ENCODE measurements at places on chromosomes 5 and 9.

DNA sequence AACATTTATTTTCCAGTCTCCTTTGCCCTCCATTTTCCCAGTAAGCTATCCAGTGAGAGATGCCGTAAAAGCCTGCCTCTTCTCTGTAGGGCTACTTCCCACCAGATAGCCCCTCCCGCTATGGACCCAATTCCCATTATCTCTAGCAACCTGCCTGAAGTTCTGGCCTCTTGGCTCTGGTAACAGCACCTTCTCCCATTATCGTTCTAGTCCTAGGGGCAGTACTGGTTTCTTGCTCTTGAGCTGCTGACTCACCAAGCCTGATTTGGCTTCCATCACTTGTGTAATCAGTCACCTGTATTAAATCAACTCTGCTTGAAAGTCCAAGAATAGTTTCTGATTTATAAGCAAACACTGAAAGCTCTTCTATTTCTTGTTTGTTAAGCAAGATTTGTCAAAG lies 42.8 kb upstream of the PARP8 start:
- no peak for DNase-seq

DNA sequence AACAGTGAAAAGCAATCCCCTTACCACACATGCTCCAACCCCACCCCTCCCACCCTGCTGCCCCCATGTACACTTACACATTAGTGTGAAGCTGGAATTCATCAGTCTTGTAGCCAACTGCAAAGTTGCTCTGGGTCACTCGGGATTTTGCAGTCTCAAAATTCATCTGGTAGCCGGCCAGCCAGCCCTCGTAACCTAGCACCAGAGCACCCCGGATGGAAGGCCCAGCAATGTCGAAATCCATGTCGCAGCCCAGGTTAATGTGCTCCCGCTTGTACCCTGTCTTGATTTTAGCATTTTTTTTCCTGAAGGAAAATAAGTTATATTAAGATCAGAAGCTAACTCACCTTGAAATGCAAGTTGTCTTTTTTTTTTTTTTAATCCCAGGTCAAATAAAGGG lies 12.2 kb upstream of the C5orf15 start:
- no peak for DNase-seq

DNA sequence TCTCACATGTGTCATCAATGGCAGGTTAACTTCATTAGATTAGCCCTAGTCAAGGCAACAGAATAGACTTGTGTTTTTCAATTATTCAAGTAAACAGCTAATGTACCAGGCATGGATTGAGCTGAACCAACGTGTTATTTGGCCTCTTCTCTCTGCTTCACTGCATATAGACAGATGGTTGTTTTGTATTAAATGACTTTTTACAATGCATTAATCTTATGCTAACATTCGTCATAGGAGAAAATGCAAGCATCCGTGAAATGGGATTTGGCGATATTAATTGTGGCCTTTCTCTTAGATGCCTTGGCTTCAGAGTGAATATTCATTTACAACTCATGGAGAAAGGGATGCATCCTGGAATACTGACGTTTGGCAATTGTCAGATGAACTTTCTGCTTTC lies 208.0 kb downstream of the KCTD16 start:
- no peak for DNase-seq

DNA sequence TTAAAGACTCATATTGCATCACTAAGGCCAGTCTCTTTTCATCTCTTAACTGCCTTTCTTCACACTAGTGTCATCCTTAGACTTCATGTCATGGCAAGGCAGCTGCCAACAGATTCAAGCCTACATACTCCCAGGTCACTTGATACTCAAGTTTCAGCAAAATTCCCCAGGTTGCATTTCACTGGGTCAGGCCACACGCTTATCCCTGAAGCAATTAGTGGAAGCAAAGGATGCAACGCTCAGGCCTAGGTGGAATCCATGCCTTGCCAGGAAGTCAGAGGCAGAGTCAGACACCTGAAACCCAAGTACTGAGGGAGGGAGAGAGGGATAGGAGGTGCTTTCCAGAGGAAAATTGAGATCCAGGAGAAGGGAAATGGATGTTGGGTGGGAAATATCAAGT lies 28.9 kb downstream of the YIPF5 start:
- DNase-seq: no peak

DNA sequence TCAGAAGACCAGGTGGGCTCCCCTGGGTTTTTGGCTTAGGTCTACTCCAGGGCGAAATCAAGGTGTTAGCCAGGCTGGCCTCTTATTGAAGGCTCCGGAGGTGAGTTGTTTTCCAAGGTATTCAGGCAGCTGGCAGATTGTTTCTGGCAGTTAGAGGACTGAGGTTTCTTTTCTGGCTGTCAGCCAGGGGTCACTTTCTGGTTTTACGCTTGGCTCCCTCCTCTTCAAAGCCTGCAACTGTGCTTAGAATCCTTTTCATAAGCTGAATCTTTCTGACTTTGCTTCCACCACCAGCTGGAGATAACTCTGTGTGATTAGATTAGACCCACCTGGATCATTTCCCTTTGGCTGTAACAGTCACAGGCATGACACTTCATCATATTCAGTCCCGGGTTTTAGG lies 24.6 kb downstream of the RFK start:
- DNase-seq: no peak

DNA sequence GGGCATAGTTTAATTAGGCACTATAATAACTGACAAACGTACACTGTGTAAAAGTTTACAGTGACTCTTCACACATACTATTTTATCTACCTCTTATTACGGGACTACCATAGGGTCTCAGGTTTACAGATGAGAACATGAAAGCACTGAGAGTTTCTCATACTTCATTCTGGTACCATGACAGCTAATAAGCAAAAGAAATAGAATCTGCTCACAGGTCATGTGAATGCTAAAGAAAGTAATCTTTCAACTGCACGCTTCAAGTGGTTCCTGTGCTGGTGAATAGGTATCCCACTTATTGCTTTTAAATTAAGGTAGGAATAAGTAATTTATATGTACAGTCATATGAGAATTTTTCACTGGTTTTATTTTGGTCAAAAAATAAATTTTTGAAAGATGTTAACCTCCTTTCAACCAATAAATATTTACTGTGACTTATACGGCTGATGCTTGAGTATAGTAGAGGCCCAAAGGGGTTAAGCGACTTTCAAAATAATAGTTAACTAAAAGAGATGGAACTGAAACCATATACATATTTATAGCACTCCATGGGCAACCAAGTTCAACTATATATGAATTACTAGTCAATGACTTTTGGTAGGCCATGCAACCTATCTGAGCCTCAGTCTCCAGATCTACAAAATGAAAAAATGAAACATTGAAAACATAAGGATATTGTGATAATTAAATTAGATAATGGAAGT lies 8.1 kb downstream of the CDKN2A start:
- DNase-seq: no peak

GRCh38 chr9:107294756-107295155 lies 11.7 kb downstream of the RAD23B start:
- DNase-seq: no peak

GRCh38 chr9:117917873-117918272 lies 213.7 kb downstream of the TLR4 start:
- DNase-seq: no peak

DNA sequence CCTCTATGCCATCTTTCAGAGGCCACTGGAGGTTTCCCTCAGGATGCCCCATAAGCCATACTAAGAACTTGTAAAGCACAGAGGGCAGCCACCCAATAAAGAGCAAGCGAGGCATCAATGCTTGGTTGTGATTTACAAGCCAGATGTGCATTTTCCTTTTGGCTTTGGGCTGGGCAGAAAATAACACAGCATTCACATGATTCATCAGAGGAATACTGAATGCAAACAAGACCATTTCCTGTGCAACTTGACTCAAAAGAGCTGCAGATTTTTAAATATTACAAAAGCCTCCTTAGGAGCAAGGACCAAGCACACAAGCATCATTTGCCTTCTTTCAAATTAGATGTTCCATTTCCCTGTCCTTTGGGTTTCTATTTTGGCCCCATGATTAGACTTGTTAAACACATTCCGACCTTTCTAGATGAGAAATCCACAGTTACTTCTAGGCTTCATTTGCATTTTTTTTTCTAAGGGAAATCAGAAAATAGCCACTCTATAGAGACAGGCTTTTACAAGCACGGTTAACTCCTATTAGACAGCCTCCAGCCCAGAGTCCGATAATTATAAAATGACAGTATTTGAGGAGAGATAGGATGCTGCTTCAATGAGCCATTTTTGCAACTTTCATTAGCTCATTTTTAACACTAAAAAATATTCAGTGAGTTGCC lies 207.8 kb downstream of the SEMA5A start:
- DNase-seq: no peak

DNA sequence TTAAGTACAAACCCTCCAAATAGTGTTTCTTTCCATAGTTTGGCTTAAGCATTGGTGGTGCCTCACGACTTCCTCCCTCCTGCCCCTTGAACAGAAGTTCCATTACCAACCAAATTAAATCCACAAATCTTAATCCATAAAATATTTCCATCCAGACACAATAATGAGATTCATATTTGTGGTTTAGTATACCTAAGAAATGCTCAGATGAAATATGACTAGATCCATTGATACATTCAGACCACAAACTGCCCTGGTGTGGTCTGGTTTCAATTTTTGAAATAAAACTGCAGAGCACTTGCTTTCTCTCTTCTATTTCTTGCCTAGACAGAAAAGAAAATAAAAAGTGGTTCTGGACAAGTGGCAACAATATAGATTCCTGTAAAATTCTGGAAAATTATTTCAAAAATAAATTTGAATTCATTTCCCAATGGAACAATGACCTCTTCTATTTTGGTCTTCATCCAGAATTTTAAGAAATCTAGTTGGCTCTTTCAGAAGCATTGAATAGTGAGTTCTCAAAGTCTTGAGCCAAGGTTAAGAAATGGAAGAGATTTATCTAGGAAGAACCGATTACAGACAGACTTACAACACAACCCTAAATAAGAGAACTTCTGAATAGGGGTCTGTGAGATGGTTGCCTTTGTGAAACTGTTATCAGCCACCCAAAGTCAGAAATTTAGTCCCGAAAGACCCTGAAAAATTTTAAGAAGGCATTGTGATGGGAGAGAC lies 14.0 kb downstream of the TNC start:
- DNase-seq: no peak

- no peak for DNase-seq
Observed at GRCh38 chr5:83428890-83429289, 42.7 kb upstream of the VCAN start.

- no peak for DNase-seq
Observed at GRCh38 chr9:109416135-109416706, 81.9 kb downstream of the PTPN3 start.

DNA sequence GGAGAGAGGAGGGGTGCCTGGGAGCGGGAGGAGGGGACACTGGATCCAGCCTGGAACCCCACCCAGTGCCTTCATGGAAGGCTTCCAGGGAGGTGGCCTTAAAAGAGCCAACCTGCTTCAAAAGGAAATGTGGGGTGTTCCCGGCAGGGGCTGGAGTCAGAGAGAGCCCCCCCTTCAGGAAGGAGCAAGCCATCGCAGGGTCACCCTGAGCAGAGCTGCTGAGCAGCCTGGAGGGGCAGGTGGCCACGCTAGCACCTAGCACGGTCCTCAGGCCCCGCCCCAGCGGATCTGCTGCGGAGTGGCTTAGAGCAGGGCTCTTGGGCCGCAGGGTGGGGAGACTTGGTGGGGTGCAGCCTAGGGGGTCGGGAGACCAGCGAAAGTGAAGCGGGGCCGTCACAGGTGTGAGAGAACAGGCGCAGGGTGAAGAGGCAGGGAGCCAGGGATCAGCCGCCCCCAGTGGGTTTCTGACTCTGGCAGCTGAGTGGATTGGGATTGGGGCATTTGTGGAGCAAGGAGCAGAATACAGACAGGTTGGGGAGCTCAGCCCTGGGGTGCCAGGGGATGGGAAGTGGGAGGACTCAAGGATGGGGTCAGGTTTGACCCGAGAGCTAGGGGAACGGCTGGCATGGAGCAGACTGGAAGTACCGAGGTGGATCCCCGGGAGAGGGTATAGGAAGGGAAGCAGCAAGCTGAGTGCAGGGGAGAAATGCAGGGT lies 1.5 kb downstream of the LCN2 start:
- DNase-seq: no peak

DNA sequence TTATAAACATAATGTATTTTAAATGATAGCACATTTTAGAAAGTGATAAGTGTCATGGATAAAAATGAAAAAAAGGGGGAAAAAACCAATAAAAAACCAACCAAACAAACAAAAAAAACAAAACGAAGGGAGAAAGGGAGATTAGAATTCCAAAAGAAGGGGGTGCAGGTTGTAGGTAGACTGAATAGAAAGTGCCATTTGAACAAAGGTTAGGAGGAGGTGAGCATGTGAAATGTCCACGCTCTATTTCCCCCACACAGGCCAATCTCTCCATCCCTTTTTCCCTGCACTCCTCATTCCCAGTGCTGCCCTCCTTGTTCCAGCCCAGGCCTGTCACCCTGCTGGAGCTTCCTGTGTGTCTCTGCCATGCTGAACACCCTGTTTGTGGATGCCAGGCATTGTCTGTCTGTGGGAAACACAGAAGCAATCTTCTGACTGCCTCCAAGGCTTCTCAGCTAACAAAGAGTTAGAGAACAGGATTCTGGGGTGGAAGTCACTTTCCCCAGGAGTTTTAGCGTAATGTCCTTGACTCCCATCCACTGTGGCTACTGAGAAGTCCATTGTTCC lies 138.8 kb downstream of the ADAMTS16 start:
- no peak for DNase-seq

GRCh38 chr9:133991214-133991921 lies 756 bp downstream of the VAV2 start:
- no peak for DNase-seq

GRCh38 chr9:132030626-132031325 lies 48.9 kb downstream of the MED27 start:
- no peak for DNase-seq

- no peak for DNase-seq
Observed at GRCh38 chr9:76255781-76256455, 138.3 kb downstream of the RFK start.

DNA sequence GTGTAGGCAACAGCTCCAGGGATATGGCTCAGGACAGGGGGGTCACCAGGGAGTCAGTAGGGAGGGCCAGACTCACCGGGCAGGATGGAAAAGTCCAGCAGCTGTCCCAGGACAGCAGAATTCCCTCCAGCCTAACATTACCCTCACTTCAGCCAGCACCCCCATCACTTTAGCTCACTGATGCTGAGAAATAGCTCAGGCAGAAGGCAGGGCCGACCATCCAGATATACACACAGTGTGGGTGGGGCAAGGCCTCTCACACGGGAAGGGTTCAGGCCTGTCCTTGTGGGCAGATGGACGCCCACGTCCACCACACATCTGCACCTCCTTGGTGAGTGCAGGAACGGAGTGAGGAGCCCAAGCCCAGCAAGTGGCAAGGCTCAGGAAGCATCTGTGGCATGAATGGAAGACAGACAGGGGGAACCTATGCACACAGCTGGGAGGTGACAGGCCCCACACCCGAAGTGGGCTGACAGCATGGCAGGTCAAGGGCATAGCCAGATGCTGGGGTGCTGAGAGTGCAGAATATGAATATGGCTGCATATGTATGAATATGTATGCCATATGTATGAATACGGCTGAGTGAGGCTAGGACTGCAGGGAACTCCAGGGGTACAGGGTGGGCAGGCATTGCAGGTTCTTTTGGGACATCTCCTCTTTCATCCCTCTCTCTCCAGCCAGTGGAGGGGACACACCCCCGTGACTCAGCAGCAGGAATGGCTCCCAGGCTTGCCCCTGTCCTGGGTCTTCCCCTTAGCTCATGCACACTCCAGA lies 17.0 kb downstream of the BICD2 start:
- no peak for DNase-seq

Data from GM19239 (cell line).